ENCODE measurements at places on chromosomes 1 and 21.

DNA sequence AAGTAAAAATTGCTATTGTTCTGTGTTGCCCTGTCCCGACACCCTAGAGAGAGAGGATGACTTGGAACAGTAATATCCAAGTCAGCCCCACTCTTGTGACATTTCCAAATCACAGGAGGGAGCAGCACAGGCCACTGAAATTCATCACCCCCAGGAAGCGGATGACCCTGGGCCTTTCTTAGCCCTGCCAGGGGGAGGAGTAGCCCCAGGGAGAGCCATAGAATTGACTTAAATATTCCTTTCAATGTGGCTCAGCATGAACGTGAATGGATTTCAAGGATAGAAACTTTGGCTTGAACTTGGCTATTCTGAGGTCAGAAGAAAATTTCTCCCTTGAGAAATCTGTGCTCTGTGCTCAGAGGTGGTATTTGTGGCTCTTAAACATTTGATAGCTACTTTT, 80.6 kb downstream of the CENPF start:
- DNase-seq: no peak

DNA sequence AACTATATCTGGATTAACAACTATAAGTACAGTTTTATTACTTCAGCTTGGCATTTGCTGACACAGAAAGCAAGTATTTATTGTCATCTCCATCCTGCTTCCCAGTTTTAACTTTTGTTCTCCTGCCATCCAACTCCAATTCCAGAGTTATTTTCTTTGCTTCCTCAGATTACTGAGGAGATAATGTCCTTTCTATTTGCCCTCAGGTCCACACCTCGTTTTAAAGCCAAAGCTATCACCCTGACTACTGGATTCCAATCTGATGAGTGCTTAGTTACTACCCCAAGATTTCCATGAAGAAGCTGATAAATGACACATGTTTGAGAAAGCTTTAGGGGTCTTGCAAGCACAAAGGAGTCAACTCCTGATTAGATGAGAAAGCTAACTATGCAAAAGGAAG, 25.2 kb downstream of the ACKR1 start:
- DNase-seq: no peak

GRCh38 chr1:103024051-103024450, 84.3 kb downstream of the COL11A1 start:
- DNase-seq: no peak

GRCh38 chr1:206098242-206098919, 18.8 kb downstream of the AVPR1B start:
- no peak for DNase-seq
